Neuronal stem cell (in vitro differentiated cells): ENCODE measurements at places on chromosomes 2 and 18.

GRCh38 chr2:58562276-58562675, 321.2 kb upstream of the FANCL start:
- no peak for DNase-seq

DNA sequence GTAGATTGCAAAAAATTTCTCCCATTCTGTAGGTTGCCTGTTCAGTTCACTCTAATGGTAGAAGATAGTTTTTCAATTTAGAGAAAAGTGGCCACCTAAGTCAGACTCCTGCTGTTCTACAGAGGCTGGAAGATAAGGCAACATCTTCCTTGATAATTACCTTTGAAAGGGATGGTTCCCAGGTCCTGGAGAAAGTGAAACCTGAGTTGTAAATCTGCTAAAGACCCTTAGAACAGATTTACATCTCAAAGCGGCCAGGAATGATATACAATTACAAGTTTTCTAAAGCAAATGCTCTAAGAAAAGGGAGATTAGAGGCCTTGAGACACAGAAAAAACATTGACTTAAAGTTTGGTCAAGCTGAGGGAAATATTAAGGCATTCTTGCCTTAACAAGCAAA, 1350.2 kb upstream of the FAM98A start:
- no peak for DNase-seq

DNA sequence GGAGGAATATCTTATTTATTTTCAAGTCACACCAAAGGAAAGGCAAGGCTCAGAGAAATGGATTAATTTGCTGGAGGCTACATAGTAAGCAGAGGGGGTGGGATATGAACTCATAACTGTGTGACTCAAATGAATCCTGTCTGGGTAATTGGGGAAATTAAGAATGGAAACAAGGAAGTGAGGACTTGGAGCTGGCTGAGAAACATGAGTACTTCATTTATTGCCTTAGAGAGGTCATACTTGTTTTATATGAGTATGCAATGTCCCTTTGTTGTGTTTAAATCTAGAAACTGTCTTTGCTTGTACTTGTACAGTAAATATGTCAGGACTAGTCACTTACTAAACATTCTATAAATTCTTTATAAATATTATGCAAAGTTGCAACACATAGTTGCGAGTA, 2166.7 kb upstream of the PIK3C3 start:
- DNase-seq, result no peak

DNA sequence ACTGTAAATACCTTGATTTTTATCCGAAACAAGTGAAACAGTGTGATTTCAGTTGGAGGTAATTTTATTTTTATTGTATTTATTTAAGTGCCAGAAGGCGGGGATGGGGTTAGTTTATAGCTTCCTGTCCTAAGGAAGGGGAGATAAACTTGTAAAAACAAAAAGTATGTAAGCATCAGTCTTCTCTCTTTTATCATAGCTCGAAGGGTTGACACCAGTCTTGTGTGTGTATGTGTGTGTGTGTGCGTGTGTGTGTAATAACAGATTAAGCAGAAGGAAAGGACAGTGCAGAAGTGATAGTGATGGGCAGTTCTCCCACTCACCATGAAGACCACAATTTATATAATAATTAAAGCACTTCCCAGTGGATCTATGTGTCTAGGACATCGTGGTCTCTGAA, 793.3 kb downstream of the PLCL1 start:
- no peak for DNase-seq

DNA sequence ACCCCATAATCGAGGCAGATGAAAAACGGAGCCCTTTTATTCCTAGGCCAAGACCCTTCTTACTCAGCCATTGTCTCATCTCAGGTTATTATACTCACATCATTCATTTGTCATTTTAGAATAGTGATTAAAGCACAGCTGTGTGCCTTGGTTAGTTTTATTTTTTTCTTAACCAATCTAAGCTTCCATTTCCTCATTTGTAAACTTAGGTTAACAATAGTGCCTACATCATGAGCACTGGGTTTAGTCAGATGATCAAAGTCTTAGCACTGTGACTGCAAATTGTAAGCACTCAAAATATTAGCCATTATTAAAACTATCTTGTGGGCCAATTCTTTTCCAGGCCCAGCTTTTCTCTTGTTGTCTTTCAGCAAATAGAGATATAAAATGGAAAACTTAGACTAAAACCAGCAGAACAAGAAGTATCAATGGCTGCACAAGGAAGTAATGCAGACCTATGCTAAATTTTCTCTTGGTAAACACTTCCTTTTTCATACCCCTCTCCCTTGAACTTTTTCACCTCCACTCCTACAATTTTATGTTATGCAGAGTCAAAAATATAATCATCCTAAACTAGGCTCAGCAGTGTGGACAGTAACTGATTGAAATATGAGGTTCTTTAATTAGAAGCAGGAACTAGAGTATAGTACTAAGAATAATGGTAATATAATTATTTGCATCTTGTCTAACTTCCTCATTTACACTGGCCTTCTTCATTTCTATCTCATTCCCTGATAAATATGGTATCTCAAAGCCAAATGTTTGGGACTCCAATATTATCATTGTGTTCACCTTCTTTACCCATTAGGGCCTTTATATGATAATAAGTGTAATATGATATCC, 21.5 kb upstream of the GALNT3 start:
- DNase-seq, result no peak

GRCh38 chr2:221399183-221399582, 172.9 kb downstream of the EPHA4 start:
- no peak for DNase-seq

GRCh38 chr2:204024503-204024902, 87.9 kb downstream of the ICOS start:
- DNase-seq, result peak; percentile 33

DNA sequence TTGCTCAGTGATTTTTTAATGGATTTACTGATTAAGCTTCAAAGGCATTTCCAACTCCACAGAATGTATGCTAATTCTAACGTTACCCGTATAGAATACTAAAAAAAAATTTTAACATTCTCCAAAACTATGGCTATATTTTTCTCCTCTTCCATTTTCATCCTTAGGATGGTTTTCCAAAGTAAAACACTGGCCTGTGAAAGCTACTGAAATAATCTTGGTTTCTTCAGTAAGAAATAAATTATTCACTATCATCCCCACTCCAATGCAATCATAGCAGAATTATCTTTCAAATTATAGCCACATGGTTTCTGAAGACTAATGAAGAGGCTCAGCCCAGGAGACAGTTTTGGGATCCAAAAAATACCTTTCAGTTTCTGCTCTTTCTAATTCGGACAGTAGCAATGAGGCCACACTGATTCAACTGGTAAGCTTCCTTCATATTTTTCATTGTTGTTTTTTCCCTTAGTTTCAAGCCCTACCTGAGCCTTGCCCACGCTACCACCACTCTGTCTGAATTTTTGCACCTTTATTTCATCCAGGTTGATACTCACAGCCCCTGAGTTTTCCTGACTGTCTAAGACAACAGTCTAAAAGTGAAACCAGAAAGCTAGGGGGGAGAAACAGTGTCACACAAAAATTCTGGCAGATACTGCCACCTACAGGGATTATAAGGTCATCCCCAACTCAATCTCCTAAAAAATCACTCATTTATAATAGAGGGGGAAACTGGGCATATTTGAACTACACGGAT, 887.9 kb downstream of the NRXN1 start:
- peak; percentile 27 for DNase-seq

DNA sequence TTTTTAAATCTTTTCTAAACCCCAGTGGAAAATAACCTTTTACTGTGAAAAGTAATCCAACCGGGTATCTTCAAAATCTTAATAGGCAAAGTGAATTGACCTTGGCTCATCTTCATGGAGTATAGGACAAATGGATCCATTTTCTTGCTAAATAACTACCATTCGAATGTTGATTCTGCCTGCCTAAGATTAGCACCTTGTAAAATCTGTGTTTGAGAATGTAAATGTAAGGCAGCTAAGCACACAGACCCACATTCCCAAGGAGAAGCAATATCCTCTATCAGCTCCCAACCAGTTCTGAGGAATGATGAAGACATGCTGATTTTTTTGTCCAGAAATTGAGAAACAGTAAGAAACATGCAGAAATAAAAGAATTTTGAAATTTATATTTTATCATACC, 509.8 kb upstream of the SMIM21 start:
- no peak for DNase-seq

DNA sequence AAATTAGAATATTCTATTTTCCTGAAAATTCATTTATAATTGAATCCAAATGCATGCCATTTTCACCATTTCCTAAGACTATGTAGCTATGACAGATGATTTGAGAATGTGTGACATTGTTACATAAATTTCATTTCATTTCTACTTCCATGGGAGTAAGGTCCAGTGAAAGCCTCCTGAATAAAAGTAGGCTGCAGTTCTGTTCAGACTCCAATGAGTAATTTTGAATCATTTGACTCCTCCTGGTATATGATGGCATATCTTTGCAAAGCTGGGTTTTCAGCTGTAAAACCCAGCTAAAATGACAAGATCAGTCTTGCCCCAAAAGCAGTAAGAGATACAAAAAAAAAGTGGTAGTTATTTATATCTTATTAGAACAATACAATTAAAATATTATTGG, 101.0 kb upstream of the DNAJC10 start:
- DNase-seq, result no peak

DNA sequence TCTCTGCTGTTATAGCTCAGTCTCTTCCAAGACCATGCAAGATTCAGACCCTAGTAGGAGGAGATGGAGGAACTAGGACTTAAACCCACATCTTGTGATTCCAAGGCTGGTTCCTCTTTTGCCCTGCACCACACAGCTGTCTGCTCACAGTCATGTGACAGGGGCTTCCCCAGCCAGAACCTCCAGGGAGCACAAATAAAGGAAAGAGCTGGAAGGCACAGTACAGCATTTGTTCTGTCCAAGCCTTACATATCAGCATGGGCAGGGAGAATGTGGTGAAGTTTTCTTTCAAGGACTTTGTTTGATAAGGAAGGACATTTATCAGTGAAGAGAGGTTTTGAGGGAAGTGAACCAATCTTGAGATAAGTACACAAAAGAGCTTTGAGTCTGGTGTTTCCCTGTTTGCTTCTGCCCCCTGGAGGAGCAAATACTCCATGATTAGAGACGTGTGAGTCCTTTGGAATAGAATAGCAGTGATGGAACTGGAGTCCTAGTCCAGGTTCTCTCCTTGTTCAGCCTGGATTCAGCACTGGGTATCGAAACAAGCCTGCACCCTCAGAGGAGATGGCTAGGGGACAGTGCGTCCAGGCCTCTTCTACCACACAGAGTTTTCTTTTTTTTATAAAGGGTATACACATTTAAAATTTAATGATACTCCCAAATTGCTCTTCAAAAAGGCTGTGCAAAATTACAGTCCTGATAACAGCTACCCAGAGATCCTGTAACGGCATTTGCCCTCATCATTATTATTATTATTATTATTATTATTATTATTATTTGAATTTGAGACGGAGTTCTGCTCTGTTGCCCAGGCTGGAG, 24.6 kb upstream of the CASP10 start:
- peak; percentile 55 for DNase-seq

- no peak for DNase-seq
Measured at GRCh38 chr2:143123911-143124310, 5.3 kb upstream of the ARHGAP15 start.

DNA sequence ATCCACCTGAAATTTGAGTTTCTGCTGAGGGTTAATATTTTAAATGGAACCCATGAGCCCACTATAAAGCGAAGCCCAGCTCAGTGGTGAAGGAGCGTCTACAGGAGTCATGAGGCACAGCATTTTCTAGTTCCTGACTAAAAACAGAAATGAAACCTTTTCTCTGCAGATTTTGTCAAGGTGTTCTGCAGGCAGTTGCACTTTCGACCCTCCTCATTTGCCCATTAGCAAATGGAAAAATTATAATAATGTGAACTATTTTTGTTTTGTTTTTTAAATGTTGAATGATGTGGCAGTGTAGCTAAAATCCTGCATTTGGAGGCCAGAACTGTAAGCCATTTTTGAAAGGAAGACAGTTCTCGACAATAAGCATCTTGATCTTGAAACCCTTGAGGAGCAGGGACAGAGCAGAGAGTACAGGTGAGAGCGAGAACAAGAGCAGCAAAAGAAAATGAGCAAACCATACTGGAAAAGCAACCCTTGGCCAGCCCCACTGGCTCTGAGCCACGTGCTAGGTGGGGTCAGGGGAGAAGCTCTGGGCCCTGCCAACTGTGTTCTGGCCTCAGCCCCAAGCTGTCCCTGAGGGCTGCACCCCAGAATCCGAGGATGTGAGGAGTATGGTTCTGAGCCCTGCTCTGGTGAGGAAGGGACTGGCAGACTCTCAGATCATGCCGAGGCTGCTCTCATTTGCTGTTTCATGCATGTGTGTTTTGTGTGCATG, 26.4 kb upstream of the COPS8 start:
- DNase-seq, result no peak

DNA sequence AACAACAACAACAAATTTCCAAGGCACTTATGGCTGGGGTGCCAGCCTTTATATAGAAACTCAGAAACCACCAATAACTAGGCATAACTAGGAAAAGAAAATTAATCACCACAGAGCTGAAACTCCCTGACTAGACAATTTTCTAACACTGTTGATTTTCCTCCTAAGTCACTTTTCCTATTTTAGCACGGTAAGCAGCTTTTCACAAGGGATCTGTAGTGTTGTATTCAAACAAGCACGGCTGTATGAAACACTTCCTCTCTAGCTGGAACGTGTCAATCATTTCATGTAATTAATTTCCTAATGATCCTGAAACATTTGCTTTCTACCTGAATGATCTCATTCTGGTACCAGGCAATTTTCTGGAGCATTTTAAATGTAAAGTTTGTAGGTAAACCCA, 645.0 kb downstream of the IRS1 start:
- no peak for DNase-seq

DNA sequence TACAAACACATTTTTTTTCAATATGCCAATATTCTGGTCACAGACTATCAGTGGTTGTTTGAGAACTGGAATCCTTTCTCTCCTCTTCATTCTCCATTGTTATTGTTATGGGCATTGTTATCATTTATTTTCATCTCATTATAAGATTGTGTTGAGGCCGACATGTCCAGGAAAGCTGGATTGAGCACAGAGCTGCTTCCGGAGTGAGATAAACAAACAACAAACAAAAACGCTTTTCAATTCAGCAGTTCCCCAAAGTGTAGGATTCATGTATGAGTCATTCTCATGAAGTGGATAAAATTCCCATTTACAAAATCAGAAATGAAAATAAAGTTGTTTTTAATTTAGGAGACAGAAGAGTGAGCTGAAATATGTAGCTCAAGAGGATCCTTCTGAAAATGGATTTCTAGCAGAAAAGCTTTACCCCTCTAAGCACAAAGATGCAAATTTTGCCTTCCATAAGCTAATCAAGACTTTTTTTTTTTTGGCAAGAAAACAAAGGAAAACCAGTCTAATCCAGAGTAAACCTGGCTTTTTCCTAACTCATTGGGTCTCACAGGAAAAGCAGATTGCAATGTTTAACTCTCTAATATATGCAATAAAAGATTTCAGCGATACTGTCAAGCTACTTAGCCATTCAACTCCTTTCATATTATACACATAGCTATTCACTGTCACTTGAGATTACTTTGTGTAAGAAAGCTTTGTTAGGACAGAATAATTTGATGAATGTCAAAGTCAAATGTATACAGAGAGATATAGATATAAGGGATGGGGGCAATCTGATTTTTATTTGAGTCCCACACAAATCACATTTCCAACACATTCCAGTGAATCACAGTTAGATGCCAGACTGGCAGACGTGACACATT, 1441.7 kb upstream of the CELF4 start:
- no peak for DNase-seq
